ENCODE measurements at places on chromosomes 3 and 15.

DNA sequence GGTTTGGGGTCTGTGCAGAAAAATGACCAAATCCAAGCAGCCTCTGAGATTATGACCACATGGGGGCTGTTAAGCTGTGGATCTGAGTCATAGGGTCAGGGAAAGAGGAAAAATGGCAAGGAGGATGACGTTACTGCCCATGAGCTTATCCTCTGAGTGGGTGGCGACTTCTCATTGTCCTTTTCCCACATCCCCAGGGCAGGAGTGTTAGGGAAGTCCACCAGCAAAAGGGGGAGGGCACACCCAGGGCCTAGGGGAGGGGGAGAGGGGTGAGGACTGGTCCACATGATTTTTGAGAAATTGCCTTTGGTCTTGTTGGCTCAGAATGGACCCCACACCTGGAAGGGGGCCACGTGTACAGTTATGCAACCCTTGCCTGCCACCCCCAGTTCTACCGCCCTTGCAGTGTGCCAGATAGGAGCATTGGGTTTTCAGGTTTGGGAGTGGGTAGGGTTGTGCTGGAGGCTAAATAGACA lies 2.6 kb downstream of the CD276 start:
- no peak for DNase-seq

DNA sequence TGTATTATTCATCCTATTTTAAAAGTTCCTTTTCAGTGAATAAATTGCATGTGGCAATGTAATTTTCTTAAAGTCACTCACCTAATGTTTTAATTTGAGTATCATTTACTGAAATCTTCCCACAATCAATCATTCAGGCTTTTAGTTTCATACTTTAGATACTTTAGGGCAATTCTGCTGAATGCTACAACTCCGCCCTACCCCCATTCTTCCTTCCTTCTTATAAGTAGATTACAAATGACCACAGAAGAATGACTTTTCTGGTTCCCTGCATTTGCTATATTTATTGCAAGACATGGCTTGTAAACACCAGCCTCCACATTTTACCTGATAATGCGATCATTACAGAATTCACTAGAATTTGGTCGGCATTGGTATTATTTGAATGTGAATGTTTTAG lies 1061.9 kb downstream of the FHIT start:
- DNase-seq: no peak

- no peak for DNase-seq
Measured at GRCh38 chr3:13235079-13235478, 161.8 kb upstream of the IQSEC1 start.

- DNase-seq: no peak
Measured at GRCh38 chr3:181279239-181279565, 289.7 kb upstream of the DNAJC19 start.

DNA sequence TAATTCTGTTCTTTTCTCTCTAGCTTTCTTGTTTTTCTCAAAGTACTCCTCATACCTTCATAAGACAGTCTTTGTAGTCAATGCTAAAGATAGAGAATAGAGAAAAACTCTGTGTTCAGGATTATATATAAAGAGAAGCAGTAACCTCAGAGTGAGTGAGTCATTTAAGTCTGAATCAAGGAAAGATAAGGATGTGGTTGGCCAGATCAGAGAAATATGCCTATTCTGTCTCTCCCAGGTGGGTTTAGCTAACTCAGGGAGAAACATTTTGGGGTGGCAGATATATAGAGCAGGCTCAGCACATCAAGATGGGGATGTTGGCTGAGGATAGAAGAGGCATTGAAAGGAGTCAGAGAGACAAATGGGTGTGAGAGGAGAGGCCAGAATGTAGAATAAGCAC lies 31.4 kb downstream of the GTF2E1 start:
- DNase-seq: no peak

All from GOT3 (cell line).